ENCODE measurements at places on chromosomes 3 and 15. TPM values are rescaled to one million over a fixed set of nuclear protein-coding genes. Genes with fewer than 3 reads are reported as not detected.

GRCh38 chr3:112474796-112475195, 24.5 kb downstream of the BTLA start:
- H3K27ac ChIP-seq, result no peak overlapping the region
- no peak for DNase-seq
- no peaks in the 10 kb centered on the region for H3K27me3 ChIP-seq
- H3K4me1 ChIP-seq, result peaks cover 47% of the 10 kb centered on the region

DNA sequence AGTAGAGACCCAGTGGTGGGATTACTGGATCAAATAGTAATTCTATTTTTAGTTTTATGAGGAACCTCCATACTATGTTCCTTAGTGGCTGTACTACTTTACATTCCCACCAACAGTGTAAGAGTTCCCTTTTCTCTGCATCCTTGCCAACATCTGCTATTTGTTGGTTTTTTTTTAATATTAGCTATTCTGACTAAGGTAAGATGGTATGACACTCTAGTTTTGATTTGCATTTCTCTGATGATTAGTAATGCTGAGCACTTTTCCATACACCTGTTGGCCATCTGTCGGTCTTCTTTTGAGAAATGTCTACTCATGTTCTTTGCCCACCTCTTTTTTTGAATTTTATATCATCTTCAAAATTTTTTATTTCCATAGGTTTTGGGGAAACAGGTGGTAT, 34.2 kb upstream of the RAP2B start:
- no peak overlapping the region for H3K4me3 ChIP-seq
- no peak overlapping the region for H3K27ac ChIP-seq
- H3K36me3 ChIP-seq, result no peaks in the 10 kb centered on the region

DNA sequence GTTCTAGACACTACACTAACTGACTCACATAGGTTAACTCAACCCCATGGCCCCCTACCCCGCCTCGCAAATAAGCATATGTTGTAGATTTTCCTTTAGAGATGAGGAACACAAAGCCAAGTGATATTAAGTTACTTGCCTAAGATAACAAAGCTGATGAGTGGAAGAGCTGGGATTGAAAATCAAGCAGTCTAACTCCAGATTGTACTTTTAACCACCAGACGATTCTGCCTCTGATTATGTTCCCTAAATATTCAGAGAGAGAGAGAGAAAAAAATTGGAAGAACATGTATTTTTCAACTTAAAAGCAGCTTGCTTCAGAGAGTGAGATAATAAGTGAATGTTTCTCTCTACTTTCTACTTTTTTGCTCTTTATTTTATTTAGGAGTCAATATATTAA, 66.9 kb upstream of the THBS1 start:
- H3K27ac ChIP-seq, result no peak overlapping the region
- no peak overlapping the region for H3K4me3 ChIP-seq
- H3K4me1 ChIP-seq, result peaks cover 4% of the 10 kb centered on the region
- DNase-seq, result no peak

DNA sequence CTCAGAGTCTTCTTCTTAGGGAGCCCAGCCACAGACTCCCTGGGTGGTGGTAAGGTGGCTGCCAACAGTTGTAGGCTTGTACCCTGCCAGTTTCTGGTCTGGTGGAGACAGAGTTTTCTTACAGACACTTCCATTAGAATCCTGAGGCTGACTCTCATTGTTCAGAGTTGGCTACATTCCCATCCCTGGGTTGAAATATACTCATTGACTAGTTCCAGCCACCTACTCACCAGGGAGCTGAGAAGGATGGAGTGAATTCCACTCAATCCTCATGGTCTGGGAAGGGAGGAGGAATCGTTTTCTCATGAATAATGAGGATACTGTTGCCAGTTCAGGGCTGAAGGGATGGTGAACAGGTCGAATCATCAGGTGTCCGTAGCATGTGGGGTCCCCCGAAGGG, 226.5 kb upstream of the PROK2 start:
- DNase-seq, result no peak
- H3K27me3 ChIP-seq, result no peaks in the 10 kb centered on the region
- H3K4me3 ChIP-seq, result no peak overlapping the region
- peaks cover 20% of the 10 kb centered on the region for H3K4me1 ChIP-seq
- no peak overlapping the region for H3K27ac ChIP-seq

DNA sequence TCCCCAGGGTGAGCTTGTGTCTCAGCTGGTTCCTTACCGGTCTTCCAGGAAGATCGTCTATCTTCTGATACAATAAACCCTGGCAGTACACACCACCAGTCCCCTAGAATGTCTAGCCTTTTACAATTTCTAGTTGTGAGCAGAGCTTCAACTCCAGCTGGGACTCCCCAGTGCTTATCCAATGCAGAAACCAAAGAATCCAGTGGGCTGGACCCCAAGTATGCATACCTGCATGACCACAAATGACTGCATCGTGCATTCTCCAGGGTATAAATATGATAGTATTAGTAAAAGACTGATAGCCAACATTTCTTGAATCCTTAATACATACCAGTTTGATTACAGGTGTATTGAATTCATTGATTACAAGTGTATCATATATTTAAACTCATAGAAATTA, 176.0 kb downstream of the SATB1 start:
- no peak for DNase-seq
- H3K36me3 ChIP-seq, result no peaks in the 10 kb centered on the region
- H3K4me3 ChIP-seq, result no peak overlapping the region
- no peaks in the 10 kb centered on the region for H3K4me1 ChIP-seq
- H3K27me3 ChIP-seq, result no peaks in the 10 kb centered on the region
- H3K27ac ChIP-seq, result no peak overlapping the region

Gene EAF1
- 23.0 TPM for total RNA-seq

- no peak for DNase-seq
- H3K4me3 ChIP-seq, result no peak overlapping the region
- H3K27ac ChIP-seq, result peak overlapping the region; percentile 67
Measured at GRCh38 chr3:40779039-40779438, 254.3 kb downstream of the ZNF621 start.

DNA sequence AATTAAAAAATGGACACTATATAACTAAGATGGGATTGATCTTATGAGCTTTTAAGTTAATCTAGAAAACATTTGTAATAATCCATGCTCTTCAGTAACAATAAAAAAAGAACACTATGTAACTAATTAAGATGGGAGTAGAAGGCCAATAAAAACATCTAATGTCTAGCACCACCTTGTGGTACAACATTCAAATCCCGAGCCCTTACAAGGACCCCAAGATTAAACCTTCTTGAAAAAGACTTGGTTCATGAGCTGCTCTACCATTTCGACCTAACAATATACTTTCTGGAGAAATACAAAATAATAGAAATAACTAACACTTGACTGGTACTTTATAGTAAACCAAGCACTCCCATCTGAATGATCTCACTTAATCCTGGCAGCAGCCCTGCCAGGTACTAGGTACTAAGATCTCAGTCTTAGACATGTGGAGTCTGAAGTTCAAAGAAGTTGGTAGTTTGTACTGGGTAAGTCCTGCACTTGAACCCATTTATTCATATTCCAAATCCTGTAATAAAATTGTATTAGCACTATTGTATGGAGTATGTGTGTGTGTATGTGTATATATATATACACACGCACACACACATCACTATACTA, 21.8 kb downstream of the METTL6 start:
- DNase-seq, result peak; percentile 52
- H3K27me3 ChIP-seq, result no peaks in the 10 kb centered on the region
- peaks cover 24% of the 10 kb centered on the region for H3K4me1 ChIP-seq

Gene CEMIP
- 31.8 TPM for total RNA-seq

Gene SYNPR
- total RNA-seq, result not detected

- H3K36me3 ChIP-seq, result no peaks in the 10 kb centered on the region
- DNase-seq, result no peak
- H3K27ac ChIP-seq, result no peak overlapping the region
- no peaks in the 10 kb centered on the region for H3K27me3 ChIP-seq
Measured at GRCh38 chr3:141828890-141829289, 47.6 kb upstream of the ATP1B3 start.

DNA sequence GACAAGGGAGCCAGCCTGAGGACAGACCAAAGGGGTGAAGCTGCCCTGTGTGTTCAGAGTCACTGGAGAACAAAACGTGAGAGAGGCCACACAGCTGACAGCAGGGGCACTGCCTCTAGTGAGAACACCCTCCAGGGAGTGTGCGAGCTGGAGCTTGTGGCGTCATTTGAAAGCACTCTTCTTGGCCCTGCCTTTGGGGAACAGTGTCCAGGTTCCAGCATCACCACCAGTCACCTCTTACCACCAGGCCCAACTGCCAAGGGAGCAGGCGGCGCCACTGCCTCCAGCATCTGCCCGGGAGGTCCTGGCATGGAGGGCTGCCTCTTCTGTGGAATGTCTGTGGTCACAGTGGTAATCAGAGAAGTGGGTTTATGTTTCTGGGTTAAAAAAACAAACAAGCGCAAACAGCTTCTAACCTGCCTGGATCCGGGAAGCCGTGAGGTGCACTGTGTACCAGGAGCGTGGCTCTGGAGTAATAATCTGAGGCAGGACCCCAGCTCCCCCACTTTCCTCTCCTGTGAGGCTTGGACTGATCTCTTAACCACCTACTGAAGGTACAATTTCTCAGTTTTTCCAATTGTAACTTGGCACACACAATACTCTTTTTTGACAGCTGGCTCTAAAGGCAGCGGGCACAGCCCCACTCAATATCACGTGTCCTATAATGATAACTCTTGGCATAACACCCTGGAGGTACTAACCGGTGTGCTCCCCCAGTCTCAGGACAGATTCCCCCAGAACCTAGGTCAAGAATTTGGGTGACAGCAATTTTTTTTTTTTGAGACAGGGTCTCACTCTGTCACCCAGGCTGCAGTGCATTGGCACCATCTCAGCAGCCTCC, 32.2 kb upstream of the CDCP1 start:
- no peaks in the 10 kb centered on the region for H3K36me3 ChIP-seq
- DNase-seq, result no peak

- H3K27ac ChIP-seq, result no peak overlapping the region
- no peaks in the 10 kb centered on the region for H3K36me3 ChIP-seq
- no peak overlapping the region for H3K4me3 ChIP-seq
- DNase-seq, result no peak
- H3K4me1 ChIP-seq, result no peaks in the 10 kb centered on the region
Measured at GRCh38 chr3:128287216-128287615, 133.9 kb downstream of the EEFSEC start.

DNA sequence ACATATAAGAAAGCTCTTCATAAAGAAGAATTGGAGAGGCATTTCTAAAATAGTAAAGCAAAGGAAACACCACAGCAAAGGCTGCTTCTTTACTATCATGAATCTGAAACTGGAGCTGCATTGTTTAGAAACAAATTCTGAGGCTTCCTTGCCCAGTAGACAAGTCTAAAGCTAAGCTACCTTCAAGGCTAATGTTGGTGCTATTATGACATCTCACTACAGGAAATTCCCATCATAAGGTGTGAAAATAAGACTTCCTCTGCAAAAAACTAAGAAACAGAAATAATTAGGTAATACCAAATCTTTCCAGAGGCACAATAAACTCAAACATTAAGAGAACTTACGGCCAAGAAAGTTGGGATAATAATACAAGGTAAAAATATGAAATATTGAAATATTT, 89.9 kb upstream of the P3H2 start:
- DNase-seq, result no peak
- no peaks in the 10 kb centered on the region for H3K27me3 ChIP-seq
- H3K27ac ChIP-seq, result no peak overlapping the region
- no peak overlapping the region for H3K4me3 ChIP-seq

Gene DHFR2
- total RNA-seq, result 7.4 TPM

GRCh38 chr3:76958274-76958673, 81.6 kb upstream of the ROBO2 start:
- DNase-seq, result no peak
- no peaks in the 10 kb centered on the region for H3K36me3 ChIP-seq
- no peak overlapping the region for H3K27ac ChIP-seq

- no peaks in the 10 kb centered on the region for H3K27me3 ChIP-seq
- no peaks in the 10 kb centered on the region for H3K4me1 ChIP-seq
- no peak overlapping the region for H3K27ac ChIP-seq
- DNase-seq, result no peak
- H3K36me3 ChIP-seq, result no peaks in the 10 kb centered on the region
- no peak overlapping the region for H3K4me3 ChIP-seq
Measured at GRCh38 chr15:34355241-34355640, 11.8 kb downstream of the LPCAT4 start.

Gene GPR149
- total RNA-seq, result not detected

GRCh38 chr15:88255484-88256278, 858 bp downstream of the NTRK3 start:
- DNase-seq, result no peak
- no peak overlapping the region for H3K27ac ChIP-seq
- H3K27me3 ChIP-seq, result peaks cover 100% of the 10 kb centered on the region
- no peak overlapping the region for H3K4me3 ChIP-seq
- H3K4me1 ChIP-seq, result peaks cover 13% of the 10 kb centered on the region

- no peaks in the 10 kb centered on the region for H3K27me3 ChIP-seq
- no peak overlapping the region for H3K4me3 ChIP-seq
- H3K27ac ChIP-seq, result no peak overlapping the region
- DNase-seq, result no peak
- no peaks in the 10 kb centered on the region for H3K36me3 ChIP-seq
Measured at GRCh38 chr3:115208066-115208750, 61.1 kb upstream of the ZBTB20 start.

DNA sequence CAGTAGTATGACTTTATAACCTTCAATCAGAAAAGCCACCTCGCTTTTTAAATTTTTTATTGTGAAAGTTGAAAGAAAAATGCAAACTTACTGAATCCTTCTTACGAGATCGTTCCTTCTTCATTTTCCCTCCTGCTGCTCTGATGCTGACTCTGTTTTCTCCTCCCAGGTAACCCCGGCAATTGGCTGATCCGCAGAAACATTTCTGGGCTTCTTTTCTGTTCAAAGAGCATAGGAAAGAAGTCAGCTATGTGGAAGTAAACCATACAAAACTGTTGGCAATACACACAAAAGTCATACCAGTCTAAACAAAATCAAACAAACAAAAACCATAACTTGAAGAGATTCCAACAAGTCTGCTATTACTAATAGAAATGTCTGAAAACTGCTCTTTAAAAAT, 66.0 kb downstream of the SETD2 start:
- H3K4me3 ChIP-seq, result no peak overlapping the region
- H3K27me3 ChIP-seq, result no peaks in the 10 kb centered on the region
- H3K27ac ChIP-seq, result no peak overlapping the region

Gene MEGF11
- total RNA-seq, result 2.6 TPM
